Nasal cavity respiratory epithelium epithelial cell of viscerocranial mucosa (primary cell): ENCODE measurements at places on chromosomes 5 and 9. TPM values are rescaled to one million over a fixed set of nuclear protein-coding genes. Genes with fewer than 3 reads are reported as not detected.

Gene PCA3
- not detected in 2 replicates for total RNA-seq

Gene RAB3C
- total RNA-seq, result not detected in 2 replicates

Gene PHF2
- total RNA-seq, result 12.6 and 20.5 TPM in 2 replicates

Gene SNAPC4
- 5.5 and 11.7 TPM in 2 replicates for total RNA-seq

Gene ADAMTS2
- total RNA-seq, result under 0.01 TPM in 1 of 2 replicates, not detected in the other

Gene ETF1
- 211 and 273 TPM in 2 replicates for total RNA-seq

Gene IL13
- not detected in 2 replicates for total RNA-seq

Gene PSAT1
- total RNA-seq, result 285 and 393 TPM in 2 replicates

Gene C1QTNF3
- total RNA-seq, result 0.34 and 1.00 TPM in 2 replicates

Gene PCDH12
- 0.34 and 0.57 TPM in 2 replicates for total RNA-seq

Gene TNFSF15
- 0.34 and 2.8 TPM in 2 replicates for total RNA-seq

Gene FBP1
- under 0.01 and 0.28 TPM in 2 replicates for total RNA-seq

Gene TAF11L3
- total RNA-seq, result not detected in 2 replicates

Gene PCDHB16
- 0.07 TPM in 1 of 2 replicates, not detected in the other for total RNA-seq

Gene SPAAR
- 0.07 TPM in 1 of 2 replicates, not detected in the other for total RNA-seq

Gene FREM1
- under 0.01 and 0.14 TPM in 2 replicates for total RNA-seq

Gene BNC2
- total RNA-seq, result under 0.01 and 0.57 TPM in 2 replicates

Gene PKD2L2
- not detected in 2 replicates for total RNA-seq

Gene PCDHB10
- total RNA-seq, result under 0.01 and 0.57 TPM in 2 replicates

Gene CDH10
- total RNA-seq, result 0.43 TPM in 1 of 2 replicates, not detected in the other

Gene IL33
- total RNA-seq, result 2.1 and 16.6 TPM in 2 replicates

Gene FSTL4
- 0.28 and 0.34 TPM in 2 replicates for total RNA-seq

Gene LCN10
- total RNA-seq, result not detected in 2 replicates

Gene KIF20A
- total RNA-seq, result 0.07 and 0.34 TPM in 2 replicates

Gene ZDHHC11B
- total RNA-seq, result under 0.01 and 0.14 TPM in 2 replicates

Gene IFT74
- total RNA-seq, result 14.0 and 20.9 TPM in 2 replicates

Gene OR2V1
- not detected in 2 replicates for total RNA-seq

Gene PCDHGA5
- under 0.01 and 0.64 TPM in 2 replicates for total RNA-seq

Gene FOXD4L6
- total RNA-seq, result under 0.01 TPM in 1 of 2 replicates, not detected in the other

Gene PLAC8L1
- 0.14 TPM in 1 of 2 replicates, not detected in the other for total RNA-seq

Gene SPOCK1
- 1.0 and 53.3 TPM in 2 replicates for total RNA-seq

Gene FGD3
- total RNA-seq, result 0.34 and 1.9 TPM in 2 replicates
